ENCODE measurements at places on chromosomes 4 and X.

DNA sequence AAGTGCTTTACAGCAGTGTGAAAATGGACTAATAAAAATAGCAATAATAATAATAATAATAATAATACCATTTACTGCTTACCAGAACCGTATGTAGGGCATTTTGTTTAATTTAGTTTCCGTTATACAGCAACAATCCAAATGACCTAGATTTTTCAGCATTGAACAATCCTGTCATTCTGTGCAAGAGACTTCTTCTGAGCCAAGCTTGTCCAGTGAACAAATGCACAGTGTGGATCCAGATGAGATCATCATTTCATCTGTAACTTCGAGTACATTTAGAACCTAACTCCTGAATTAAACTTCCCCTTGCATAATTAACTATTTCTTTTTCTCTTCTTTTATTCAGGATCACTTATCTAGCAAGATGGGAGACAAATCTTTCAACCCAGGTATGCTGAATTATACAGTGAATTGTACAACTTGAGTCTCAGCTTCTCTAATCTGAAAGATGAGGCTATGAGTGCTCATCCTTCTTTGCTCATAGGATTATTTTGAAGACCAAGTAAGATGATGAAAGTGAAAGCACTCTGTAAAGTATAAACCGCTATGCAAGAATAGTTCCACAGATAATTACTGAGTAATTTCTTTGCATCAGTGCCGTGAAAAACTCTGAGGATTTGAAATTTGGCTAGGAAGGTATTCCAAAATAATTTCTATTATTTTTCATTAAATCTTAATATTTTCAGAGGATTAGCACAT is 6.6 kb downstream of the CLNK start:
- no peak for DNase-seq

DNA sequence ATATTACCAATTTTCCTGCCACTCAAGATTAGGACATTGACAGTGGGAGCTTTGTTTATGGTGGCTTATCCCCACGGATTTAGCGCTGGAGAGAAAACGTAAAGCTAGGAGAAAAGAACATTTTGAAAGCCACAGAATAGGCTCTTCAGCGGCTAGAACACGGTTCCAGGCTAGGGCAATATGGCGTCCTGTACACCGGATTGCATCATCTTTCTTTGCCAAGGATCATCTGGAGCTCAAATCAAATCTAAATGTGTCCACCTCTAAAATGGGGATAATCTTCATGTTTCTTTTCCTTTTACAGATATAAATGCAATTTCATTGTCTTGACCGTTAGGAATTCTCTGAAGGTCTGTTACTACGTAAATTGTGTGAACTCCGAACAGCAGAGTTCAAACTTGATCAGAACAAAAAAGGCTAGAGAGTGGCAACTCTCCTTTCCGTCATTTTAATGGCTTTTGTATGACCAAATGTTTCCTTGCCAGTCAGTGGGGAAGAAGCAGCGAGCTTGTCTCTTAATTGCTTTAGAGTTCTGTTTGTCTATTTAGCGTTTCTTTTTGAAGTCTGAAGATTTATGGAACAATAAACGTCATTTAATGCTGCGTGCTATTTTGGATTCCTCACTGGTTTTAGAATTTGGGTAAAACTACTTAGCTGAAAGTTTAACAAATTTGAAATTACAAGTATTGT is 2.6 kb upstream of the WWC2 start:
- no peak for DNase-seq

DNA sequence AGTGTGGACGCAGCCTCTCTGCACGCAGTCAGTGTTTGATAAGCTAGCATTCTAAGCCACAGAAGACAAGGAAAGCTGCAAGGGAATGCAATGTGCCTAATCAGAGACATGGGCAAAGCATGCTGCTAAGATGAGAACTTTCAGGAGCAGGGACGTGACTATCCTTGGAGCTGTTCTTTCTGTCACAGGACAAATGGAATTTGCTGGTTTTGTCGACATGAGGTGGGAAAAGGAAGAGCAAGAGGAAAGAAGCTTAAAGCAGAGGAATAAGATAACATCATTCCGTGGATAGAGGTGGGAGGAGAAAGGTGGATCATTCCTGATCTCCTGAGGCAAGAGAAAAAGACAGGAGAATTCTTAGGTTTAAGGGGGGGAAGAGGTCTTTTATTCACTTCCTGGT is 33.7 kb downstream of the RBM47 start:
- no peak for DNase-seq

- no peak for DNase-seq
These were observed 70.4 kb upstream of the USP9X start for GRCh38 chrX:41014776-41015360.

- DNase-seq: no peak
These were observed 6.5 kb downstream of the ATP5ME start for GRCh38 chr4:667545-667925.

- no peak for DNase-seq
These were observed 100.7 kb downstream of the SPRY1 start for GRCh38 chr4:123497340-123497739.

GRCh38 chr4:108006361-108006760 is 16.7 kb downstream of the HADH start:
- no peak for DNase-seq

GRCh38 chrX:19931146-19931545 is 43.7 kb upstream of the SH3KBP1 start:
- no peak for DNase-seq

DNA sequence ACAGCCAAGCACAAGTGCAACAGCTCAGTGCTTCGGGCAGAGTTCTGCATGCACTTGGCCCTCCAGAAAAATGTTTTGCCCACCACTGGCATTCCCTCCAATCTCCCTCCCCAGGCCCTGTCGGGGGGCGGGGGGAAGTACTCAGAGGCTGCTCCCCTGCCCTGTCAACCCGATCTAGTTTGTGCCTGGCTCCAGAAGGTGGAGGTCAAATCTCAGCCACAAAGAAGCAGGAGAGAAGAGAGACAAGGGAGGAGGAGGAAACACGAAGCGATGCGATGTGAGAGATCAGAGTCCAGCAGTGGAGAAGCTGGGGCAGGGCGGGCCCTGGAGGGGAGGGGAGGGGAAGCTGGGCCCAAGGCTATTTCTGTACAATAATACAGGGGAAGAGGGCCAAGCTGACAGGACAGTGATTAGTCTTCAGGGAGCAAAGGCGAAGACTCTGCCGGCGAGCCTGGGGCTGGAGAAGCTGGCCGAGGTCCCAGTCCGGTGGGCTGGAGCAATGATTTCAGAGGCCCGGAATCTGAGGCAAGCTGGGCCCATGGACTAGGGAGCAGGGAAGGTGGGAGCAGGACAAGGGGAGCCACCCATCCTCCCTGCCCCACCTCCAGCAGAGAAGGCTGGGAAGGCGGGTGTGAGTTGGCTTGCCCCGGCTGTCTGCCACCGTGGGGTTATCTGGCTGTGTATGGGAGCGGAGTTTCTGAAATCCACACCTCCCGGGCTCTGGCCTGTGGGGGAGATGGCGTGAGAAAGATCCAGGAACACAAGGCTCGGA is 167.1 kb downstream of the EFNB1 start:
- DNase-seq: no peak

GRCh38 chrX:29587107-29587506 is 628.3 kb upstream of the MAGEB2 start:
- no peak for DNase-seq

DNA sequence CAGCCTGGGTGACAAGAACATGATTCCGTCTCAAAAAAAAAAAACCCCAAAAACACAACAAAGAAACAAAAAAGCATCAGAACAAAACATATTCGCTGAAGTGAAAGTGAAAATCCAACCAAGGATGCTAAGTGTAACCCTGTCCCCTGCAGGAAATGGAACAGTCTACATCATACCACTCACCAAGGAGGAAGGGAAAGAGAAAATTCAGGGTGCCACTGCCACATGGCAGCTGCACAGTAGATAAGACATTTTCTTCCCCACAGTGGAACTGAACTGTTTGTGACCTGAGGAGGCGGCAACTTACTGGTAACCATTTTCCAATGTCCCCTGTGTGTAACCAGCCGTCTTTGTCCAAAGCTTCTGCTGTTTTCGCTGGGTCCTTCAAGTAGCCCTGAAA is 28.2 kb upstream of the CENPU start:
- no peak for DNase-seq

DNA sequence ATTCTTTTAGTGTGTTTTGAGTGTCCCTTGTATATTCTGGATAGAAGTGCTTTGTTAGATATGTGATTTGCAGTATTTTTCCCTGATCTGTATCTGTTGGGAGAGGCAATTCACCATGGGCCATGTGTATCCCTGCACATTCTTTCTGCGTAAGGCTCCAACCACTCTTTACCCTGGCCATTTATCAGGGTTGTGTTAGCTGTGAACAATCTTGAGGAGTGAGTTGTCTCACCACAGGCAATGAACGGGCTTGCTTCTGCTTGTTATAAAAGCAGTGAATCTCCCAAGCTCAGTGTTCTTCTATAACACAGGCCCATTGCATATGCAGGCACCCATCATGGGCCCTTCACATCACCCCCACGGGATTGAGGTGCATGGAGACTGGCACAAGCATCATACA is 18.9 kb upstream of the SMIM10 start:
- no peak for DNase-seq

- DNase-seq: no peak
These were observed 25.6 kb downstream of the ZBTB49 start for GRCh38 chr4:4315461-4316149.

DNA sequence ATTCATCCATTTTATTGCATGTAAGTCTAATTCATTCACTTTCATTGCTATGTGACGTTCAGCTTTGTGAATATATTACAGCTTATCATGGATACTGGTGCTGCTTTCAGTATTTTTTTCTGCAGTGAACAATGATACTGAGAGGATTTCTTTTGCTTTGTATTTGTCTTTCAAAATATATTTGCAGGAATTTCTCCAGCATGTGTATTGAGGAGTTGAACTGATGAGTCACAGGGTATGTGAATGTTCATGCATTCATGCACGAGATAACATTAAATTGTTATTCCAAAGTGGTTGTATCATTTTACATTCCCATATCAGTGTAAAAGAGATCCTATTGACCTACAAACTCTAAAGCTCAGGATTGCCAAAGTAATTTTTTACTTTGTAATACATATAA is 283.8 kb upstream of the ARSJ start:
- DNase-seq: no peak

DNA sequence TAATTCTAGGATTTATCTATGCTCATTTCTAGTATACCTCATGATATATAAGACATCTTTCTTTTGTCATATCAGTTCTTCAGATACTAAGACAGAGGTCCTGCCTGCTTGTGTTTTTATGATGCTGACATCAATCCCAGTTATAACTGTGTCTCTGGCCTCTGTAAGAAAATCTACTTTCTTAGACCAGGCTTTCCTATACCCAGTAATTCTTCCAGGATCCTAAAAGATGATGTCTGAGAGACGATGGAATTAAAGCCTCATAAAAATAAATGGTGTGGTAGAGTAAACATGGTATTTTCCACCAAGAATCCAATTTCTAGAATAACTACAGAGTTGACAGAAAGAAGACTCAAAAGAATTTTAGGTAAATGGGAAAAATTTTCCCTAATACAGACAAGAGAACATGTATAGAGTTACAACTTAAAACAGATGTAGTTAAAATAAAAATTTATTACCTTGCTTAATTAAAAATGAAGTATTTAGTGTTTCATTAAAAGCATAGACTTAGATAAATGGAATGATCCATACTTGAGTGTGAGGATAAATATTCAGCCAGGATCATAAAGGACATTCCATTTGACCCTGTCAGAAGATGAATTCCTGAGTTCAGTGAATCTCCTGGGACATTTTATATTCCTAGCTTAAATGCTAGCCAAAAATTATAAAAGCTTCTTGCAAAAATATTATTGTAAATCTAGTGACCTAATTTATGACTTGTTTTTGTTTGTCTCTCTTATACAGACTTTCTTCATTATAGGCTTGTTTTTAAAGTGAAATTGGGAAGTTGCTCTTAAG is 137.4 kb downstream of the PDLIM5 start:
- no peak for DNase-seq

DNA sequence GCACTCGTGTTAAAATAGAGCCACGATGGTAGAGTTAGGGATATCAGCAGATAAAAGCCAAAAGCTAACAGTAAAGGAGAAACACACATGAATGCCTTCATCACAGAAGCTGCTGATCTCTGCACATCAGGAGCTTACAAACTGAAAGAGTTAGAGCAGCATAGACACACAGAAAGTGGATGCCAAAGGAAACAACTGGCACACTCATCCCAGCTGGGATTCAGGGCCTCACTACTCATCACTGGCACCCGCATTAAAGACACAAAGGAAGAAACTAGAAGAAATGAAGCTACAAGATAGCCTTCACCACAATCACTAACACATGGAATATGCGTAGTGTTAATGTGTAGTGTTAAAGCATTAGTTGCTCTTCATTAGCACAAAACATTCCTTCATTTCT is 156.4 kb upstream of the TBL1X start:
- DNase-seq: no peak

GRCh38 chr4:18057821-18058533 is 36.4 kb upstream of the LCORL start:
- DNase-seq: no peak

DNA sequence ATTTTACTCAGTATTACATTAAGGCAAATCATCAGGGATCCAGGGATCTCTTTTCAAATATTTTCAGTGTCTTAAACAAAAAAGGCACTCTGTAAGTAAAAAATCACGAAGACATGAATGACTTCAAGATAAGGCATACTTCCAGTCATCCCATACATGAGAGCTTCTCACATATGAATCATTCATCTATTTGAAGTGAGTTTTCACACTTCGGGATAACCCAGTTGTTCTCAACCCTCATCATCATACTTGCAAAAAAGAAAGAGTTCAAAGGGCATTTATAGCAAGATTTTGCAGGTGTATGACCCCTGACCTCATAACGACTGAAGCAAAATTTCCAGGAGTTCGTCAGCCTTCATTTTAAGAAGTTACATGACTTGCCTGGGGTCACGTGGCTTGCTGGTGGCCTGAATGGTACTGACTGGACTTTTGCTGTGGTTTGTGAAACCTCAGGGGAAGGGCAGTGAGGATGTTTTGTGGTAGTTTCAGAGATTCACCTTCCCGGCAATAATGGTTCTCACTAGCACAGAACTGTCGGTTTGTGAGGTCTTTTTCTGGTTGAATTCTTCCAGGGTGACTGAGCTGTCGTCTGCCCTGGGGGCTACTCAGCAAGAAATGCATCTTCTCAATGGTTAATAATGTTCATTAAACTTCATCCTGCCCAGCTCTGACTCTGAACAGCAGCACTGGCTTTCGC is 115.8 kb upstream of the SHISA3 start:
- DNase-seq: no peak

GRCh38 chr4:59195839-59196238 is 2004.3 kb upstream of the ADGRL3 start:
- DNase-seq: no peak

DNA sequence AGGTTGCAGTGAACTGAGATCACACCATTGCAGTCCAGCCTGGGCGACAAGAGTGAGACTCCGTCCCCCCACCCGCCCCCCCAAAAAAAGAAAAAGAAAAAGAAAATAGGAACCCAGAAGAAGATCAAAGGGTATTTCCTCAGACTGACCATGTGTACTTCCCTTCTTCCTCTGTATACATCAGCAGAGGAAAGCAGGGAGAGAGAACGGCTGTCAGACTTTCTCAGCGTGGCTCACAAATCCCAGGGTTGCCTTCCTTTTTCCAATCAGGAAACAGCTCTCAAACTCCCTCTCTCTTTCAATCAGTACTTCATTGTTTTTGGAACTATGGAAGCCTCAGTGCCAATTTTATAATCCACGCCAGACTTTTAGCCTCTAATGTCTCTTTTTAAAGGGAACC is 59.1 kb downstream of the CHRNA9 start:
- DNase-seq: no peak
